Activated naive CD8-positive, alpha-beta T cell treated with anti-CD3 and anti-CD28 coated beads for 36 hours (primary cell): ENCODE measurements at places on chromosomes 12 and 14. TPM values are rescaled to one million over a fixed set of nuclear protein-coding genes. Genes with fewer than 3 reads are reported as not detected.

Gene FBLN5
- total RNA-seq: 1.3 TPM

Gene TMEM30B
- total RNA-seq: 2.0 TPM

- DNase-seq: no peak
These were observed 59.4 kb downstream of the TMEM132C start for GRCh38 chr12:128326406-128326805.

- DNase-seq: no peak
These were observed 1.2 kb downstream of the RNASE2 start for GRCh38 chr14:20956376-20956976.

Gene ANKRD33
- total RNA-seq: not detected

GRCh38 chr14:77068517-77069200 is 29.4 kb upstream of the CIPC start:
- DNase-seq: no peak

Gene AHNAK2
- total RNA-seq: 0.02 TPM

- no peak for DNase-seq
These were observed 9.0 kb downstream of the ADCY6 start for GRCh38 chr12:48779869-48780268.

Gene HOXC4
- 1.0 TPM for total RNA-seq

DNA sequence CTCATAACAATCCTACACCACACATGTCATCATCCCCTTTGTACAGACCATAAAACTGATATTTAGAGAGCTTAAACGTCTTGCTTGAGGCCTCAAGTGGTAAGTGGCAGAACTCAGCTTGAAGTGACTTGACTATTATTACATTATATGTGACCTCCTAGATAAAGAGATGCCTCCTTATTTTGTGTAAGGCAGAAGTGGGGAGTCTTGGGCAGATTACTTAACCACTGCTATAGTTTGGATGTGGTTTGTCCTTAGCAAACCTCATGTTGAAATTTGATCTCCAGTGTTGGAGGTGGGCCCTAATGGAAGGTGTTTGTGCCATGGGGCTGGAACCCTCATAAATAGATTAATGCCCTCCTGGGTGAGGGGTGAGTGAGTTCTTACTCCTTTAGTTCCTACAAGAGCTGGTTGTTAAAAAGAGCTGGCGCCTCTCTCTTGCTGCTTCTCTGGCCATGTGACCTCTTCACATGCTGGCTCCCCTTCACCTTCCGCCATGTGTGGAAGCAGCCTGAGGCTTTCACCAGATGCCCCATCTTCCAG is 37.4 kb downstream of the RCOR1 start:
- DNase-seq: no peak

Gene PTPN21
- 0.16 TPM for total RNA-seq

DNA sequence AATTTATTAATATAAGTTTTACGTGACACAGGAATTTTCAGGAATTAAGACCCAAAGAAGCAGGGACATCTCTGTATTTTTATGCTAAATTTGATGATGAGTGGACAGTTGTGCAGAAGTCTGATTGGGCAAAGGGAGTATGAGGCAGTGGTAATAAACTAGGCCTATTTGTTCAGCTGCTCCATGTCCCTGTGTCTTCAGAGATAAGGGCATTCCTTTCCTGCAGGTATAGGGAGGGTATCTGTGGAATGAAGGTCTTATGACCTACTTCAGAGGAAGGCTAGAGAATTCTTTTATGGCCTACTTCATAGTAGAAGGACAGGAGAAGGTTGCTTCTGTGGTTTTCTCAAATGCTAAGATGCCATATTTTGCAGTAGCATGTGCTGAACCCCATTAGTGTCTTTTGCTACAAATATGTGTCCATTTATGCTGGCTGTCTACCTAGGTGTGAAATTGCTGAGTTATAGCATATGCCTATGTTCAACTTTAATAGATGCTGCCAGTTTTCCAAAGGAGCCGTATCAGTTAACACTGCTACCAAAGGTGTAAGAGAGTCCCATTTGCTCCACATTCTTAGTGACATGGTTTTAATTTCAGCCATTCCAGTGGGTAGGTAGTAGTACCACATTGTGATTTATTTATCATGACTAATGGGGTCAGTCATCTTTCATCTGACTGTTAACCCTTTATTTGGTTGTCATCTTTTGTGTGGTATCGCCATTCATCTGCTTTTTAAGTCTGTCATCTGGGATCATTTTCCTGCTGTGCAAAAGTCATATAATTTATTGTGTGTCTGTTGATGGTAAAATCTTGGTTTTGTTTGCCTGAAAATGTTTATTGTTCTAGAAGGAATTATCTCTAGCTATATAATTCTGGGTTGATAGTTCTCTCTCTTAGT is 410.7 kb upstream of the RGS6 start:
- no peak for DNase-seq
